ENCODE measurements at places on chromosomes 12 and 14.

DNA sequence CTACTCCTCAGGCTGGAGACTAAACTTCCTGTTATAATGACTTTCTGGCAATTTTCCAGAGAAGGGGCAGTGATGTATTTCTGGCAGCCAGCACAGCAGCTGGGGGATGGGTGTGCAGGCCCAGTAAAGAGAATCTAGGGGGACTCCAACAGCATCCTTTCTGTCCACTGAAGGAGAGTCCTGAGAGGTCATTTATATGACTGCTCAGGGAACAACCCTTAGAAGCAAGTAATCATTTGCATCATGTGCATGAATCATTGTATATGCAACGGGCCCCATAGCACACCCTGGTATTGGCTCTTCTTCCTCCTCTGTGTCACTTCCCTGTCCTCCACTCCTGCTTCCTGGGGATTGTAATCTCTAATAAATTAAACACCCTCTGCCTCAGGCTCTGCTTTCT lies 493.8 kb downstream of the RPS29 start:
- no peak for DNase-seq

- DNase-seq: no peak
These were observed 144.7 kb upstream of the TMCC3 start for GRCh38 chr12:94795044-94795443.

DNA sequence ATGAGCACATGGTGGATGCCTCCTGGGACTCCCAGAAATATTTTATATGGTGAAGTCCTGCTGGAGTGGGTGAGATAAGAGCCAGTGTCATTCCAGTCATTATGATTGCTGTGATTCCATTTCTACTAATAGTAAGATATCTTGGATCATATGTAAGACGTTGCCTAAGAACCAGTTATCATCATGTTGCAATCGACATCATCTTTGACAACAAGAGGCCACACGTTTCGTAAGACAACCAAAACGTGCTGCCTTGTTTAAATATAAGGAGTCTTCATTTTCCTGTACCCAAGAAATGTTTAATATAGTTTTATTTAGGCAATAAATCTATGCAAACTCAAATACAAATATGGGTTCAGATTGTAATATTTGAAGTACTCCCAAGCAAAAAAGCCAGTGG lies 58.4 kb downstream of the SPTSSA start:
- no peak for DNase-seq

DNA sequence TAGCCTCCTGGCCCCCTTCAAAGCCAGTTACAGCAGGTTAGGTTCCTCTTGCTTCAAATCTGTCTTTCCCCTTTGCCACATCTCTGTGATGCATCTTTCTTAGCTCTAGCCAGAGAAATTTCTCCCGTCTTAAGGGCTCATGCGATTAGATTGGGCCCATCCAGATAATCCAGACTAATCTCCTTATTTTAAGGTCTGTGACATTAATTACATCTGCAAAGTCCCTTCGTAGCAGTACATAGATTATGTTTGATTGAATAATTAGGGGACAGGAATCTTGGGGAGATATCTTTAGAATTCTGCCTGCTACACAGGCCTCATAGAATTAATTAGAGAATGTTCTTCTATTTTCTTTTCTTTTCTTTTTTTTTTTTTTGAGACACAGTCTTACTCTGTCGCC lies 79.3 kb downstream of the SPATS2 start:
- no peak for DNase-seq

DNA sequence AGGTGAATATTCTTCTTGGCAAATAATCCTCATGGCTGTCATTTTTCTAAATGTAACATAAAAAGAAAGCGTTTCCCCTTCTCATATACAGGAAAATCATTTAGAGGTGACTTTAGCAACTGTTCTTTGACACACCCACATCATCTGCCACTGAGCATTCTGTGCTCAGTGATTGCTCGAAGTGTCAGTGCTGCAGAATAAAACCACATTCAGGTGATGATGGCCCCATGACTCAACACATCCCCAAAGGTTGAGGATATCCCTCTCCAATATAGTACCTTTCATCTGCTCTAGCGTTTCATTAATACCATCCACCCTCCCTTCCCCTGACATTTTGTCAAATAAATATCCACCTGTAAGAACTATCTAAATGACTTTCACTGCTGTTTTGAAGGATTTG lies 28.7 kb upstream of the CPSF6 start:
- DNase-seq: no peak

DNA sequence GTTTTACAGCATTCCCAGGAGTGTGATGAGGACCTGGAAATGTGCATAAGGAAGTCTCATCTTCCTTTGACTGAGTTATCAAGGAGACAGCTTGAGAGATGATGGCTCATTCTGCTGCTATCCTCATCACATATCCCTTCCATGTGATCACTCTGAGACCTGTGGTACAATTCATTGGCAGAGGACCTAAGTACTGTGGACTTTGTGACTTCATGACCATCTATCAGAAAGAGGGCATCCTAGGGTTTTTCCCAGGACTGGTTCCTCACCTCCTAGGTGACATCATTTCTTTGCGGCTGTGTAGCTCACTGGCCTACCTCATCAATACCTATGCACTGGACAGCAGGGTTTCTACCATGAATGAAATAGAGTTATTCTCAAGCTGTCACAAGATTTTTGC lies 172.1 kb upstream of the PLEKHG7 start:
- no peak for DNase-seq

GRCh38 chr12:116926283-116927243 lies 15.8 kb downstream of the FBXW8 start:
- DNase-seq: no peak

- no peak for DNase-seq
These were observed 22.2 kb downstream of the UBE2N start for GRCh38 chr12:93419388-93420034.

GRCh38 chr12:31366104-31366621 lies 40.2 kb upstream of the SINHCAF start:
- no peak for DNase-seq

- DNase-seq: peak; percentile 46
These were observed 986.3 kb upstream of the TMEM132C start for GRCh38 chr12:127280393-127281275.

DNA sequence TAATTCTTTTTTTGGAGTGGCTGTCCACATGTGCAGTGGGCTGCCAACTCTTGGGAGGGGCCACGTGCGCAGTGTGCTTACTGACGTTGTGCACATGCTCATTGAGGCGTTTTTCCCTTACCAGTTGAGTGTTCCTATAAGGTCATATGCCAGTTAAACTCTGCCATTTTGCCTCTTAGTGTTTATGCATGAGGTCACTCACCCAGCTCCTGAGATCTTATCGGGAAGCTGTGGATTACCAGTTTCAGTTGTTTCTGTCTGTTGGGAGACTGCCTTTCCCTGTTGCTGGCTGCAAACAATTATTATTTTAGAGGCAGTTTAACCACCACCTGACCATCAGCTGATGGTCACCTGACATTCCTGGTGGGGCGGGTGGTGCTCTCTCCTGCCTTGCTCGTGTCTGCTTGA lies 16.1 kb upstream of the KIF21A start:
- no peak for DNase-seq

- DNase-seq: no peak
These were observed 35.2 kb downstream of the VRK1 start for GRCh38 chr14:96832351-96832750.

GRCh38 chr12:56808954-56809353 lies 45.8 kb downstream of the HSD17B6 start:
- no peak for DNase-seq

DNA sequence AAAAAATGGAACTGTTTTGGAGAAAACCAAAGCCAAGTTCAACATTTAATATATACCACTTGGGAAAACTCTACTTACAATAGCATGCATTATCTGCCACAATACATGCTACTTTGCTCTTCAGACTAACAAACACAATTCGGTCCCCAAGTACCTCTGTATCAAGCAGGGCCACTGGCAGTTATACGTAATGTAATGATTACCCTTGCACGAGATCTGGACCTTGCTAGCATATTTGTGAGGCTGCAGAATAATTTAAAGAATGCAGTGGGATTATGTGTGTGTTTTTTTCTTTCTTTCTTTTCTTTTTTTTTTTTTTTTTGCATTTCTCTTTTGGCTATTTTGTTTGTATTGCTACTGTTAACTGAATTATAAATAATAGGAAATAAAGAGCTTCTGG lies 22.8 kb upstream of the PYGL start:
- no peak for DNase-seq

- no peak for DNase-seq
These were observed 1353.2 kb downstream of the AACS start for GRCh38 chr12:126418400-126418799.

- no peak for DNase-seq
These were observed 502 bp downstream of the SMARCD1 start for GRCh38 chr12:50085615-50086072.

DNA sequence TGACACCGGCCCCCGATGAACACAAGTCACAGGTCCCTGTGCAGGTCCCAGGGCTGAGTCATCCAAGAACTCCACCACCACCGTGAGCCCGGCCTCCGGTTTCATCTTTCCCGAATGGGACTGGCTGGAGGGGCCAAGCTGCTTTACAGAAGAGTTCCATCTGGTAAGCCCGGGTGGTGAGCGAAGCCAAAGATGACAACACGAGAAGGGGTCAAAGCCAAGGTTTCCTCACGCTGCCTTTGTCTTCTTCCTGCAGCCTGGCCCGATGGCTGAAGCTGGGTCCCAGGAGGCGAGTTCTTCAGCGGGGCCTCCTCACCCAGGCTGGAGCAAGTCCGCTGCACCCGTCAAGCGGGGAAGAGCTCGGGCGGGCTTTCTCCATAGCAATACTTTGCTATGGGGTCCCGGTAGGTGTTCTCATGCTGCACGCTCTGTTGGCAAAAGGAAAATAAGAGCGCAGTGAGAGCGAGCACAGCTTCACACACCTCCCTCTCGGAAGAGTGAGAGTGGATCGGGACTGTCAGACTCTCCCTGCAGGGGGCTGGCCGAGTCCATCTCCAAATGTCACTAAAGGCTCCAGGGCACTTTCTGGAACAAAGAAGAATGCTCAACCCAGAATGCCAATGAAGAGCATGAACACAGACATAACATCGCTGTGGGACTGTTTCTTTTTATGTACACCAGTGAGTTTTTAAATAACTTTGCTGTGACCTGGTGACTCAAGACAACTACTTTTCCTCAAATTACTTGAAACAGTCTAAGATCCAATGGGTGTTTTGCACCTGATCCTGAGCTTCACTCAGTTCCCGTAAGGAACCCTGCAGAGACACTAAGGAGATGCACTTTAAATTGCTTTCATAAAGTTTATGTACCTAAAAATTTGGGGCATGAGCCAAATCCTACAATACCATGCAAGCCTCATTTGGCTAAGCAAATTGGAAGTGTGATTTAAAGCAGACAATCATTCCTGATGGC lies 20.1 kb downstream of the SPRING1 start:
- peak; percentile 75 for DNase-seq

GRCh38 chr12:48165089-48165981 lies 8.0 kb upstream of the ASB8 start:
- DNase-seq: no peak

DNA sequence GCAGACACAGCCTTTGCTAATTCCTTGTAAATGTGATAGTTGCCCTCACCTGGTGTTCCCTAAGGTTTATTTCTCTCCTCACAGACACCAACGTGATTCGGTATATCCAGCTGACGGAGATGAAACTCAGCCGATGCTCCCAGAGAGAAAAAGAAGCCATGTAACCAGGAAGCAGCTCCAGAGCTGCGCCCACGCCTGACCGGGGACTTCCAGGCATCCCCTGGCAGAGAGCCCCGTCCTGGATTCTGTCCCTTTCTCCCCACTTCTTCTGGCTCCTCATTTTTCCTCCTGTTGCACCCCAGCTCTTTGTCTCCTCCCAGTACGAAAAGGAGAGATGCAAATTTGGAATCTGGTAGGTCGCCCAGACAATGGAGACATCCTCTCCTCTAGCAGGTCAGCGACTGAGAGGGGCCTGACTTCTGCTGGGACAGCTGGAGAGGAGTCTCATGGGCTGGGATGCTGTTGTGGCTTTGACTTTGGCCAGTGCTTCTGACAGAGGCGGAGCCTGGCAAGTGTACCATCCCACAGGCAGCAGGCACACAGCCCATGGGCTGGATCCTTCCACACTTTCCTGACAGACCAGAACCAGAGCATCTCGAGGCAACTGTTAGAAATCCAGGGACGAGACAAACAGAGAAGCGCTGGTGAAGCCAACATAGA lies 29.4 kb downstream of the TTC9 start:
- DNase-seq: peak; percentile 51

All from left cardiac atrium (tissue), 4 donors.